ENCODE measurements at places on chromosomes 6 and 20. TPM values are rescaled to one million over a fixed set of nuclear protein-coding genes. Genes with fewer than 3 reads are reported as not detected.

GZF1 gene
- 17.8 TPM for total RNA-seq

PDE7B gene
- 0.07 TPM for total RNA-seq

HLA-DOA gene
- total RNA-seq: 5.6 TPM

PRL gene
- not detected for total RNA-seq

B3GALT4 gene
- 5.7 TPM for total RNA-seq

CGAS gene
- total RNA-seq: 0.24 TPM

RHAG gene
- not detected for total RNA-seq

CSTF1 gene
- 43.5 TPM for total RNA-seq

SLC32A1 gene
- total RNA-seq: not detected

LGSN gene
- not detected for total RNA-seq

PTPRK gene
- 93.7 TPM for total RNA-seq

RBCK1 gene
- 108 TPM for total RNA-seq

MLN gene
- not detected for total RNA-seq

ACTL10 gene
- 0.36 TPM for total RNA-seq

GRCh38 chr6:116847227-116847626, 18.3 kb upstream of the GPRC6A start:
- no peak overlapping the region for H3K4me3 ChIP-seq
- H3K27ac ChIP-seq: no peak overlapping the region
- H3K27me3 ChIP-seq: no peaks in the 10 kb centered on the region
- H3K36me3 ChIP-seq: no peaks in the 10 kb centered on the region

DNA sequence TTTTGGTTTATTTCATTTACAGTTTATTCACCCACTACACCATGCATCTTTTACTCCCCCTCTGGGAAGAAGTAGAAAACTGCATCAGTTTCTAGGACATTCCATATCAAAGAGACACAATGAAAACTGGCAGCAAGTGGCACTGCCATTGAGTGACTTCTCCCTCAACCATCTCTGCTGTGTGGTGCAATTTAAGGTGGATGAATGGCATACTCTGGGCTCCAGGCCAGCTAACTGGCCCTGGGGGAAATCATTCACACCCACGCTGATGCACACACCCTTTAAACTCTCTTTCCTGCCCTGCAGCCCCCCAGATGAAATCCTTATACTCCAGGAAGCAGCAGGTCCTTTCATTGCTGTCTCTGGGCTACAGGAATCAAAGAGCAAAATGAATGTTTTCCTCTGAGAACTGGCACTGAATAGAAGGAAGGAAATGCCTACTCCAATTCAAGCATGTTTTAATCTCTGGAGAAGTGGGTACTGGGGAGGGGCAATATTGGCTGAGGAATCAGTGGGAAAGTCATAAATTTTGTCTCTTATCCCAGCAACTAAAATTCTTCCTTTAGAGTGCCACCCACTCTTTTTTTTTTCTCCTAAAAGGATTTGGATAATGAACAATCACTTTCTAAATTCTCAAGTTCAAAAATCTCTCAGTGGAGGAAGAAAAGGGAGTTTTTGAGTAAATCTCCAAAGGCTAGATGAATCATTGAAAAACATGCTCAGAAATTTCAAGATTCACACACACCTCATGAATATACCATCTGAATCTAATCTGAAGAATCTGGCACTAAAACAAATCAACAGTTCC, 16.9 kb upstream of the RFPL4B start:
- H3K4me1 ChIP-seq: no peaks in the 10 kb centered on the region
- peaks cover 3% of the 10 kb centered on the region for H3K36me3 ChIP-seq
- peaks cover 4% of the 10 kb centered on the region for H3K27me3 ChIP-seq
- DNase-seq: no peak

- no peak for DNase-seq
- H3K36me3 ChIP-seq: no peaks in the 10 kb centered on the region
- no peak overlapping the region for H3K27ac ChIP-seq
- no peaks in the 10 kb centered on the region for H3K27me3 ChIP-seq
- H3K4me3 ChIP-seq: no peak overlapping the region
Observed at GRCh38 chr6:74853991-74854390, 351.9 kb downstream of the COL12A1 start.

DNA sequence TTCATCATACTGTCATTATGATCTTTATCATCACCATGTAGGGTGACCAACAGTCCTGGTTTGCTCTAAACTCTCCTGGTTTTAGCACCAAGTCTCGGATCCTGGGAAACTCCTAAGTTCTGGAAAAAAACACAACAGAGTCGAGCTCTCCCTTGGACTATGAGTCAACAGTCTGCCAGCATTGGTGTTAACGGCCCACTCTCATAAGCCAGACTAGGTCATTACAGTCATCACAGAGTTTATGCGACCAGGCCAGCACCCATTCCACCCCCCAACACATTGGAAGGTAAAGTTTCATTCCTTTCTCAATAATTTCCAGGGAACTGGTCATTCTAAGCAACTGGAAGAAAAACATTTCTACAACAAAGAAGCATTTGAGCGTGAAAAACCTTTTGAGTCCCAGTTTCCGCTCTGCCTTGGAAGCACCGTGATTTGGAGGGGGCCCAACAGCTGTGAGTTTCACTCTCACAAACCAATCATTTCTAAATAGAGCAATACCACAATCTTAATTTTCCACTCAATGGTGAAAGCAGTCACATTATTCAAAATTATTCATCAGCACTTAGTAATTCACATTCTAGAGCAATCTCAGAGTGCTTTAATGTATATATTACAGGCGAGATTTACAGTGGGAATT, 445.0 kb downstream of the CDH26 start:
- H3K36me3 ChIP-seq: no peaks in the 10 kb centered on the region
- no peak overlapping the region for H3K27ac ChIP-seq
- no peak for DNase-seq
- no peak overlapping the region for H3K4me3 ChIP-seq

GRCh38 chr20:11271319-11271718, 597.5 kb upstream of the JAG1 start:
- no peaks in the 10 kb centered on the region for H3K27me3 ChIP-seq
- no peak for DNase-seq

- DNase-seq: no peak
- H3K27me3 ChIP-seq: no peaks in the 10 kb centered on the region
- no peaks in the 10 kb centered on the region for H3K4me1 ChIP-seq
- no peaks in the 10 kb centered on the region for H3K36me3 ChIP-seq
Observed at GRCh38 chr6:45787384-45787783, 228.3 kb downstream of the CLIC5 start.

GRCh38 chr6:156279261-156279969, 497.8 kb upstream of the ARID1B start:
- H3K4me3 ChIP-seq: no peak overlapping the region
- peaks cover 4% of the 10 kb centered on the region for H3K4me1 ChIP-seq
- no peak for DNase-seq
- H3K36me3 ChIP-seq: peaks cover 2% of the 10 kb centered on the region
- no peak overlapping the region for H3K27ac ChIP-seq

GRCh38 chr20:51313358-51313827, 229.1 kb downstream of the NFATC2 start:
- no peaks in the 10 kb centered on the region for H3K36me3 ChIP-seq
- H3K27me3 ChIP-seq: no peaks in the 10 kb centered on the region

GRCh38 chr6:90898763-90899162, 311.9 kb upstream of the MAP3K7 start:
- peaks cover 26% of the 10 kb centered on the region for H3K27me3 ChIP-seq
- no peak overlapping the region for H3K4me3 ChIP-seq
- no peaks in the 10 kb centered on the region for H3K4me1 ChIP-seq
- H3K27ac ChIP-seq: no peak overlapping the region

DNA sequence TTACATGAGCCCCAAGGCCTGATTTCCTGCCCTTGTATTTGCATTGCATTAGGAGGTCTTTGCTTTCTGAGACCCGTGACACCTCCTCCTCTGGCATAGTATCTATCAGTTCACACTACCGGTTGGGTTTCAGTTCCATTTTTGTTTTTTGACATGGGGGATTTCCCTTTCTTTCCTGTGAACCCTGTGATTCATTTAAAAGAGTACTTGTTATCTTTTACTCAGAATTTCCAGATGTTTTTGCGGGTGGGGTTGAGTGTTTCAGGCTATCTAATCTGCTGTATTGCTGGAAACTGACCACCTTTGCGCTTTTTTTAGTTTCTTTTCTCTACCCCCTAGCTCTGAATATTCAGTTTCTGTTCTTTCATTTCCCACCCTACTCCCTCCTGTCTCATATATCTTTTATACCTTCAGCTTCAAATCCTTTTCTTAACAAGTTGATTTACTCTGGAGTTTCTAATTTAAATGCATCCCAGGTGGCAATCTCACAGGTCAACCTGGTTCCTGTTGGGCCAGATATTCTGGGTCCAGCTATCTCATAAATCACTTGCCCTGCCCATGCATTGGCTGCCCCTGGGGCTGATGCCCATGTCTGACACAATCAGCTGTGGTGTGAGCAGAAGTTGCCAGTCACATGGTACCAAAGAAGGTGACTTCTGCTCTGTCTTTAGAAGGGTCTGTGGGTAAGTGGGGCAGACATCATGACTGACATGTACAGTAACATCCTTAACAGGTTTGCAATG, 14.3 kb upstream of the NCOA3 start:
- DNase-seq: no peak
- H3K36me3 ChIP-seq: no peaks in the 10 kb centered on the region
- no peak overlapping the region for H3K4me3 ChIP-seq
- no peaks in the 10 kb centered on the region for H3K27me3 ChIP-seq
- peak overlapping the region; percentile 73 for H3K27ac ChIP-seq

DNA sequence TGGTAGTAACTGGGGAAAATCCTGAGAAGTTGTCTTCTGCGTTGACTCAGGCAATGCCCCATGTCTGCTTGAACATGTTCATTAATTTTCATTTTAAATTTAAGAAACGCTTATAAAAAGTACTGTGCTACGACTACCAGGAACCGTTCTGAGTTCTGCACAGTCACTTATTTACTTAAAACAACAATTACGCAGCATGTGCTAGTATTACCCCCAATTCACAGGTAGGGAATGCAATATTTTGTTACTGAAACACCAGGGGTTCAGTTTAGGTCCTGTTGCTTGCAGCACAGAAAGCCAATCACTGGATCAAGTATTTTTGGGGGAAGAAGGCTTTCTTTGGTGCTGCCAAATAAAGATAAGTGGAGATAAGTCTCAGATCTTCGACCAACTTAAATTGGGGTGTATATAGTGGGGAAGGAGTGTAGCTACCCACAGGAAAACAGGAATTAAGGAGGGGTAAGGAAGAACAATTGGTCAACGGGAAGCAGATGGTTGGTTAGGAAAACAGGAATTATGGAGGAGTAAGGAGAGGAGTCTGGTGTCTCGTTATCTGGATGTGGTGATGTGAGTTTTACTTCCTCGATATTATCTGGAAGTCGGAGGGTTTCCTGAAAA, 5.2 kb upstream of the LRP11 start:
- peaks cover 38% of the 10 kb centered on the region for H3K27me3 ChIP-seq
- no peak for DNase-seq
- H3K27ac ChIP-seq: no peak overlapping the region
- H3K36me3 ChIP-seq: no peaks in the 10 kb centered on the region
- H3K4me3 ChIP-seq: no peak overlapping the region
- peaks cover 9% of the 10 kb centered on the region for H3K4me1 ChIP-seq

DNA sequence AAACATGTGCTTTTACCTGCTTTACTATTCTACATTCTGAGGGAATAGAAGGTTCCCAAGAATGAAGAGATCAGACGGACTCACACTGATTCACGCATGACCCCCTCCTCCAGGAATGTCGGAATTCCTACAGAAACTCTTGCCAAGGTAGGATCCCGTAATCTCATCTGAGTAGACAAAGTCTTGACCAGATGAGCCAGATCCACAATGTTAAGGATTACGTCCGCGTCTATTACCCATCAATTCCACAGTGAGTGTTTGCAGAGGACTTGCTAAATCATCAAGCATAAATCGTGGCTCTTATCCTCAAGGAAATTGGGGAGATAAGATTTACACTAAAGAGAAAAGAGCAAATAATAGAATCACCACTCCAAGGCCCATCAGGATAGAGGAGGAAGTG, 245.9 kb upstream of the FOXQ1 start:
- H3K4me1 ChIP-seq: peaks cover 29% of the 10 kb centered on the region
- H3K27me3 ChIP-seq: peaks cover 38% of the 10 kb centered on the region
- no peaks in the 10 kb centered on the region for H3K36me3 ChIP-seq
- H3K27ac ChIP-seq: no peak overlapping the region
- no peak for DNase-seq
- H3K4me3 ChIP-seq: no peak overlapping the region

DNA sequence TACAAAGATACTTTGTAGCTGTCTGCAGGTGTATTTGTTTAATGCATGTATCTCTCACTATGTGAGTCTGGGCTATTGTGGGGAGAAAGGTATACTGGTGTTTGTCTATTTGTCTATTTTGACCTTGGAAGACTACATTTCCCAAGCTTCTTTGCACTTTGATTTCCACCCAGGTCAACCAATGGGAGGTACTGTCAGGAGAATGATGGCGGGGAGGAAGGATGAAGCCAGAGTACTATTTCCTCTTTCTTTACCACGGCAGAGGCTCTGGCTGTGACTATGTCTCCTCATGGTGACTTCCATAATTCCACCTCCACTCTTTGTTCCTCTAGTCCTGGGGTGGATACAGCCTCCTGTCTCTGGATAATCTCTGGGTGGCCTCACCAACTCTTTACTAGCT, 23.1 kb downstream of the LBP start:
- no peaks in the 10 kb centered on the region for H3K27me3 ChIP-seq
- H3K27ac ChIP-seq: no peak overlapping the region
- H3K4me1 ChIP-seq: no peaks in the 10 kb centered on the region

- peaks cover 34% of the 10 kb centered on the region for H3K4me1 ChIP-seq
- H3K36me3 ChIP-seq: no peaks in the 10 kb centered on the region
- no peak for DNase-seq
- H3K4me3 ChIP-seq: no peak overlapping the region
Observed at GRCh38 chr6:56739836-56740815, 97.4 kb upstream of the DST start.

GRCh38 chr6:79646006-79646405, 14.9 kb downstream of the SH3BGRL2 start:
- H3K36me3 ChIP-seq: peaks cover 1% of the 10 kb centered on the region
- H3K4me3 ChIP-seq: no peak overlapping the region
- H3K4me1 ChIP-seq: peaks cover 31% of the 10 kb centered on the region
- no peaks in the 10 kb centered on the region for H3K27me3 ChIP-seq

DNA sequence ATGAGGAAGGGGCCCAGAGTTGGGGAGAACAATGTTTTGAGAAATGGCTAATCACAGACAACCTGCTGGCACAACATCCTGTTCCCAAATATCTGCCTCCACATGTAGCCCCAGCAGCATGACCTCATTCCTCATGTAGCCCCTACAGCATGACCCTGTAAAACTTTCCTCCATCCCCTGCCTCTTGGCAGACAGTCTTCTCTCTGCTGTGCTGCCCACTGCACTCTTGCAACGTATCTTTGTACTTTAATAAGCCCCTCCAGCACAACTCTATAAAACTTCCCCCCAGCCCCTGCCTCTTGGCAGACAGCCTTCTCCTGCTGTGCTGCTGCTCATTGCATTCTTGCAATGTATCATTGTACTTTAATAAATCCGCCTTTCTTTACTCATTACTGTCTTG, 278.8 kb downstream of the HDGFL1 start:
- no peak for DNase-seq
- H3K36me3 ChIP-seq: peaks cover 3% of the 10 kb centered on the region
- no peaks in the 10 kb centered on the region for H3K27me3 ChIP-seq
- H3K27ac ChIP-seq: no peak overlapping the region
- no peak overlapping the region for H3K4me3 ChIP-seq

DNA sequence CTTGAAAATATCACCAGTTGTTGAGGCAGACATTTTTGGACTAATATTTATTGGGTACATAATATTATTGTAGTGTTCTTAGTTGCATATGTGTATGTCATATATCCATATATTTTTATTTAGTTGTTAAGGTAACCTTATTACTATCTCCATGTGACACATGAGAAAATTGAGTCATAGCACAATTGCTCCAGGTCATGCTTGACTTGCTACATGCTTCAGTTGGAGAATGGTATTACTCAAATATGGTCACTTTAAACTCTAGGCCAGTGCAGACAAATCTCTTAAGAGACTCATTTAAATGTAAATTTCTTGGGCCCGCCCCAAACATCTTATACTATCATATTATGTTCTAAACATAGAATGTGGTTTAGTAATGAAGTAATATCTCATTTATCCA, 246.1 kb downstream of the RIMS1 start:
- no peaks in the 10 kb centered on the region for H3K36me3 ChIP-seq
- DNase-seq: no peak
- H3K27ac ChIP-seq: no peak overlapping the region
- H3K4me1 ChIP-seq: peaks cover 9% of the 10 kb centered on the region

Measured in progenitor cell of endocrine pancreas (in vitro differentiated cells).